ENCODE measurements at places on chromosomes 5 and 9. TPM values are rescaled to one million over a fixed set of nuclear protein-coding genes. Genes with fewer than 3 reads are reported as not detected.

Gene ACOT12
- polyA plus RNA-seq = 0.23 TPM

Gene DHX29
- polyA plus RNA-seq = 28.9 TPM

Gene ECM2
- 17.2 TPM for polyA plus RNA-seq

Gene TAF11L5
- not detected for polyA plus RNA-seq

Gene RAB3C
- 0.49 TPM for polyA plus RNA-seq

Gene SMIM32
- 0.19 TPM for polyA plus RNA-seq

Gene CER1
- polyA plus RNA-seq = 0.25 TPM

Gene SERINC5
- 16.7 TPM for polyA plus RNA-seq

Gene GGTA1
- polyA plus RNA-seq = 9.8 TPM

Gene SLC6A7
- polyA plus RNA-seq = 0.60 TPM

Gene GABRG2
- not detected for polyA plus RNA-seq

Gene PCDHGA5
- polyA plus RNA-seq = 2.8 TPM

Gene ZNF879
- polyA plus RNA-seq = 3.4 TPM

Gene PCDHGB3
- polyA plus RNA-seq = 1.0 TPM

Gene ADAMTSL1
- 16.3 TPM for polyA plus RNA-seq
